ENCODE measurements at places on chromosomes 4 and X.

DNA sequence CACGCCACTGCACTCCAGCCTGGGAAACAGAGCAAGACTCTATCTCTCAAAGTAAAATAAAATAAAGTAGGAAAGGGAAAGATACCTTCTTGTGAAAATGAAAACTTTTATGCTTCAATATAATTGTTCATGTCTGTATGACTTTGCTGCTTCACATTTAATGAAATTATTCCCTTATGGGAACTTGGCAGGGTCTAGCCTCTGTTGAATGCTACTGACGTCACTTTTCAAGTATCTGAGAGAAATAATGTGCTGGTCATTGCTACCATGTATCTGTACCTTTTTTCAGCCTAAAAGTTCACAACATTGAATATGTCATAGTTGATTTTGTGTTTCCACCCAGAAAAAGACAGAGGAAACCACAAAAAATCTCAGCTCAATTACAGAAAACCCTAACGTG lies 65.2 kb downstream of the PRDM5 start:
- no peak overlapping the region for H3K4me3 ChIP-seq
- H3K36me3 ChIP-seq = no peaks in the 10 kb centered on the region
- no peak overlapping the region for H3K27ac ChIP-seq
- H3K27me3 ChIP-seq = no peaks in the 10 kb centered on the region
- peaks cover 2% of the 10 kb centered on the region for H3K4me1 ChIP-seq

DNA sequence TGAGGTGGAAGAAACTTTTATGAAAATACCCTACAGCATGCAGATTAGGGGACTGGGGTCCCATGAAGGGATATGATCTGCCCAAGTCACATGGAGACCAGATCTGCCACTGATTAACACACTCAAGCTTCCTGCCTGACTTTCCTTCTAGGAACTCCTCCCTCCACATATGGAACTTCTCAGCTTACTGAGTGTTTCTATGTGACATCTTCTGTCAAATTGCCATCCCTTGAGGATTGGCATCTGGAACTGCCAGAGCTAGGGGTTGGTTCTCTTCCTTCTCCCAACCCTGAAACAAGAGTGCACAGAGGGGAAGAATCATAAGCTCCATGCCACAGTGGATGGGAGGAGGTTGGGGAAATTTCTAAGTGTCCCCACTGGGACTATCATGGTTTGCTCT lies 150.6 kb upstream of the MBNL3 start:
- no peak overlapping the region for H3K27ac ChIP-seq
- no peaks in the 10 kb centered on the region for H3K4me1 ChIP-seq
- H3K36me3 ChIP-seq = no peaks in the 10 kb centered on the region
- no peaks in the 10 kb centered on the region for H3K27me3 ChIP-seq

DNA sequence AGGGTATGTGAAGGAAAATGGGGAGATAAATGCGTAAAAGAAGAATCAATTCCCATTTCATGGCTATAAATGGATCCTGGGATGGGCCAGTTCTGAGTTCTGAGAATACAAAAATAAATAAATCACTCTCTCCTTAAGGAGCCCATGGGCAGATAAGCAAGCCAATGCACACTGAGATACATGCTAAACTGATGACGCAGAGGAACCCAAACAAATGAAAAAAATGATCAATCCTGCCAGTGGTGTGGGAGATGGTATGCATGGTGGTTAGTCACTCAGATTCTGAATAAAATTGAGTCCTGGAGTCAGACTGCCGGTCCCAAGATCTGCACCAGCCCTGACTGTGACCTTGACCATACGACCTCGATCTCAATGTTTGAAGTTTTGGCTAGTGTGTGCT lies 59.7 kb downstream of the NEIL3 start:
- no peak overlapping the region for H3K4me3 ChIP-seq
- H3K27ac ChIP-seq = no peak overlapping the region

GRCh38 chr4:178205826-178206225 lies 763.6 kb upstream of the AGA start:
- no peaks in the 10 kb centered on the region for H3K4me1 ChIP-seq
- no peak for DNase-seq

DNA sequence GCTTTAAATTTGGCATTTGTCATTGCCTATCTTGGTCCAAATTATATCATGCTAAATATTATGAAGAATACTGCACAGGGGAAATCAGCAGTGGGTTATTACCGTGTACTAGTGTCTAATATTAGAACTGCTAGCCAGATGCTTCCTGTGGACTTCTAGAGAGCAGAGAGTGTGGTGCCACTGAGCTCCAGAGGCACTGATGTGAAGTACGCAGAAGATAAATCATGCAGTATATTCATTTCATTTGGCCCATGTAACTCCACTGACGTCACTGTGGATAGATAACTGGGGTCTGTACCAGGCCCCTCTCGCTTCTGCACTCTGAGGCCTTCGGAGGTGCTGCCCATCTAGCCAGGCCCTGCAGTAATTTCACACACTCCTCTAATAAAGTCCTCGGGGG lies 80.0 kb downstream of the ALPK1 start:
- no peak overlapping the region for H3K4me3 ChIP-seq
- DNase-seq = no peak
- H3K4me1 ChIP-seq = no peaks in the 10 kb centered on the region
- H3K36me3 ChIP-seq = peaks cover 19% of the 10 kb centered on the region

DNA sequence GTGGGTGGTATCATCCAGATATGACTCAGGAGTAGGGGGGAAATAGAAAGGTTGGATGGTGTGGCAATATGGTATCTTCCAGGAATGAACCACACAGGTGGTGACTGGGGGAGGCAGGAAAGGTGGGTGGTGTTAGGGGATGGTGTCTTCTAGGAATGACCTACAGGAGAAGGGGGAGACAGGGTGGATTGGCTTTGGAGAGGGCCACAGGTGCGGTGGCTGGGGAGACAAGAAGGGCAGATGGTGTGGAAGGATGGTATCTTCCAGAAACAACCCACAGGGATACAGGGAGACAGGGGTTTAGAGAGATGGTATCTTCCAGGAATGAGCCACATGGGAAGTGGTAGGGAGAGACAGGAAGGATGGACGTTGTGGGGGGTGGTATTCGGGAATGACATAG lies 64.0 kb downstream of the MAOA start:
- H3K36me3 ChIP-seq = no peaks in the 10 kb centered on the region
- no peak overlapping the region for H3K27ac ChIP-seq
- no peak for DNase-seq
- H3K4me1 ChIP-seq = no peaks in the 10 kb centered on the region
- H3K27me3 ChIP-seq = no peaks in the 10 kb centered on the region

- no peaks in the 10 kb centered on the region for H3K4me1 ChIP-seq
- H3K27me3 ChIP-seq = no peaks in the 10 kb centered on the region
- no peaks in the 10 kb centered on the region for H3K36me3 ChIP-seq
- H3K4me3 ChIP-seq = no peak overlapping the region
- DNase-seq = no peak
- H3K27ac ChIP-seq = no peak overlapping the region
These were observed 146.1 kb downstream of the NEXMIF start for GRCh38 chrX:74779175-74779574.

All from T-cell (primary cell).